Activated CD4-positive, alpha-beta T cell treated with anti-CD3 and anti-CD28 coated beads, Interleukin-2, amount 10 ng/mL, durations not matched to agents 7 days and 5 days (primary cell): ENCODE measurements at places on chromosomes 16 and 17. TPM values are rescaled to one million over a fixed set of nuclear protein-coding genes. Genes with fewer than 3 reads are reported as not detected.

The SAP30BP gene
- 97.0 TPM for total RNA-seq

The AMFR gene
- total RNA-seq = 52.5 TPM

The DLX3 gene
- not detected for total RNA-seq

The KRTAP4-3 gene
- total RNA-seq = not detected

The HP gene
- not detected for total RNA-seq

The MT1X gene
- total RNA-seq = 59.1 TPM

The SMIM5 gene
- total RNA-seq = 0.12 TPM

The NLRC5 gene
- 428 TPM for total RNA-seq

The ASPA gene
- not detected for total RNA-seq

The HSPB9 gene
- total RNA-seq = not detected

The QPRT gene
- 3.9 TPM for total RNA-seq
